ENCODE measurements at places on chromosomes 3 and 15.

DNA sequence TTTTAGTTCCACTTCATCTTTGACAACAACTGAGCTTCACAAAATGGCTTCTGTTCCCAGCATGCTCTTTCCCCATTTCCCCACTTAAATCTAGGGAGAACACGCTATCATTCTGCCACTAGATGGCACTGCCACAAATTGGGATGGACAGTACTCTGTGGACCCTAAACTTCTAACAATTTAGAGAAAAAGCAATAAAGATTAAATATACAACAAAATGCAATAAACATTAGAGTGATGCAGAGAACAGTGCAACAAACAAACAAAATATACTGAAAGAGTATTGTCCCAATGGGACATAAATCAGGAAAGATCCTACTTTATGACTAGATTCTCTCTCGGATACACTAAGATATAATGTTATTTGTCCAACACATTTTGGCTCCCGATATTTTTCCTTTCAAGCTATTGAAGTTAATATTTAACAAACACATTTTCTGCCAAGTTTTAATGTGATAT lies 169.7 kb upstream of the TMCO5A start:
- DNase-seq = no peak

DNA sequence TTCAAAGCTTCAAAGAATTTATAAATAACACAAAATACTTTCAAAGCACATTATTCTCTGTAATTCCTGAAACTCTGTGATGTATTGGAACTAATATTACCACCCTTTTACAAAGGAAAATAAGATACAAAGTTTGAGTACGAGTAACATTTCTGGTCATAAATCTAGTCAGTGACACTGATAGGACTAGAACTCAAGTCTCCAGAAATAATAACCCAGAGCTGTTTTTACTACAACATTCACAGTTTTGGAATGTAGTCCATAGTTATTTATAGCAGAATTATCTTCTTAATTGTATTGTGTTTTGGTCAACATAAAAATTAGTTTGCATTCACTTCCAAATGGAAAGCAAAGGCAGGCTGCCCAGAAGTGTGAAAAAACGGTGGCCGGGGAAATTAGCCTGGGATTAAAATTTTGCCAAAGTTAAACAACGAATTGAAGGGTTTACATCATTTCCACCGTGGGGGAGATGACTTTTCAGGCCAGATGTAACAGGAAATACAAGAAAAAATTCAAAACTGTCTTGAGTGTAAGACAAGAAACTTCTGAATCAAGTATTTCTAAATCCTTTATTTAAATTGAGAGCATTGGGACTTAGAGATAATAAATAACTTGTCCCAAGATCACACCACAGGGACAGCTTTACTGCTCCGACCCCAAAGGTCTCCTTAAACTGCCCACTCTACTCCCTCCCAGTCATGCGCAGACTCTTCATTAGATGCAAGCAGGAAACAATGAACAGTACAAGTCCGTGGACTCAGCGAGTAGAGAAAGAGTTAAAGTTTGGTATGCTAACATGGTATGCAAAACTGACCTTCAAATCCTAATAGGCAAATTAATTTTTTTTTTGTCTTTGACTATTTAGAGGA lies 74.3 kb upstream of the VGLL4 start:
- no peak for DNase-seq

DNA sequence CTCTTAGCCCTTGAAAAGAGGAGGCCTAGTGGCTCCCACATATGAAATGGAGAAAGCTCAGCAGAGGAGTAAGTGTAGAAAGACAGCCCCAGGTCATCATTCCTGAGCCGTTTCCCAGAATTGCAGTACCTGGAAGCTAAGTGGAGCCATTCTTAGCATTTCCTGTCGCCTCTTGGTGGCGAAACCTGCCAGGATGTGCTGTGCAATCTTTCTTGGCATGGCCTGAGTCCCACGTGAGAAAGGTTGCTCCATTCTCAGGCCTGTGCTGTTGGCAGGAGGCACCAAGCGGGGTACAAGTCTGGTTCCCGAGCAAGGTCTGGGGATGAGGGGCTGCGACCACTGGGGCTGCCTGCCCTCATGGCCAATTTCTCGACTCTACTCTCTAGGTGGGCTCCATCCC lies 207.2 kb upstream of the TPM1 start:
- no peak for DNase-seq

DNA sequence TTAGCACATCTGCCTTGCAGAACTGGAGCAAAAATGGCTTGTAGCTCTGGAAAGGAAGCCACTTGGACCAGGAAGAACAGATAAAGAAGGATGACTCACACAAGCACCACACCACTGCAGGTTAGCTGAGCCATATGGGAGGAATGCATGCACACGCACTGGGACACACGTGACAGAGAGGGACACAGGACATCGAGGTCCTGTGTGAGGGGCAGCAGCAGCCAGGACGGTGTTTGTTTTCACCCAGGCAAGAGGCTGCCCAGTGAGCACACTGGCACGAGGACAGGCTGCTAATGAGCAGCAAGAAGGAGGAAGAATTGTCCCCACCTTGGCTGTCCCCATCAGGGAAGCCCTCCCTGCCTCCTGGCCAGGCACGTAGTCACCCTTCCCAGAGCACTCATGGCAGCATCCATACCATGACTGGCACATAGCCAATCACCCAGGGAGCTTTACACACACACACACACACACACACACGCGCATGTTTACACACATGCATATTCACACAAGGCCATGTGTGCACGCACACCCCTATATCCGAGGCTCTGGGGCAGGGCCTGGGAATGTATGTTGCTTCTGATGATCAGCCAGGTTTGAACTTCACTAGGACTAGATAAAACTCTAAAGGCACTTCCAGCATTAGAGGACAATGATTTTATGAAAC lies 24.0 kb upstream of the SPTBN5 start:
- no peak for DNase-seq

DNA sequence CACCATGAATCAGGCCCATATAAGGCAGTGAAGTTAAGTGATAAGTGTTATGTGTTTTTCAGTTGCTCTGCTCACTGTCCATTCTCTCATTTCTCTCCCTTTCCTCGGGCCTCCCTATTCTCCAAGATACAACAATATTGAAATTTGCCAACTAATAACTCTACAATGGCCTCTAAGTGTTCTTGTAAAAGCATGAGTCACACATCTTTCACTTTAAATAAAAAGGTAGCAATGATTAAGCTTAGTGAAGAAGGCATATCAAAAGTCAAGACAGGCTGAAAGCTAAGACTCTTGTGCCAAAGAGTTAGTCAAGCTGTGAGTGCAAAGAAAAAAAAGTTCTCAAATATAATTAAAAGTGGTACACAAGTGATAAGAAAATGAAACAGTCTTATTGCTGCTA lies 675.4 kb downstream of the OTOL1 start:
- DNase-seq = no peak

DNA sequence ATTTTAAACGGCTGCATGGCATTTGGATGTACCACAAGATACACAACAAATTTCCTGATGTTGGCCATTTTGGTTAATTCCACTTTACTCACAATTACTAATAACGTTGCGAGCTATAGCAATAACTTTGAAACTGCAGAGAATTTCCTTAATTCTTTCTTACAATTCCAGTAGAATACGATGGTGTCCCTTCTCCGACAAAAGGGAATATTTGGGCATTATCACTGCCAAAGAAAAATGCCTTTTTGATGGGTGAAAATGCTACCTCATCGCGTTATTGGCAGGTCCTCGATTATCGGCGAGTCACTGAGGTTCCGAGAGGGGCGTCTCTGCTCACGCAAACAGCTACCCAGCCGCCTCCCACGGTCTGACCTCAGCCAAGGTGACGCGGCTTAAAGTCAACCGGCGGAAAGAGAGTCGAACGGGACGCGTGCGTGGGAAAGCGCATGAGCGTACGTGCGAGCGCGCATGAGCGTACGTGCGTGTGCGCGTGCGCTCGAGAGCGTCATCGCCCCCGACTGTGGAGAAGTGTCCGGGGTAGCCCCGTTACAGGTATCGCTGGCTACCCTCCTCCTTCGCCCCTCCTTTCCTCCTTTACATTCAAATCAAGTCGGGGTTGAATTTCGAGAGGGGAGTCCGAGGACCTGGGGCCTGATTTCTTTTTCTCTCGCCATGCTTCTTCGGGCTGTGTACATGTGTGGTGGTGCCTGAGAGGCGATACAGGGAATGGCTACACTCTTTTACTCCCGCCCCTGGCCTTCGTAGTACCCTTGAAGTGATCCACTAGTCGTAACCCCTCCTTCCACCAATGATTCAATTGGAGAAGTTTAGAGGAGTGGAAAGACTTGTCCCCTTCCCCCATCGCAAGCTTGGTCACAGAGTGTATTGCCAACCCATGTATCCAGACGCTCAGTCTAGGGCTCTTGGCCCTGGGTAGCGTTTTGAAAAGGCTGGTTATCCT lies at the start of gene OXSM:
TSS of gene OXSM (plus strand) at position 495 of the 961 bp plus-strand sequence. CDS start 931 bp downstream, outside the sequence.
- DNase-seq = peak; percentile 19

DNA sequence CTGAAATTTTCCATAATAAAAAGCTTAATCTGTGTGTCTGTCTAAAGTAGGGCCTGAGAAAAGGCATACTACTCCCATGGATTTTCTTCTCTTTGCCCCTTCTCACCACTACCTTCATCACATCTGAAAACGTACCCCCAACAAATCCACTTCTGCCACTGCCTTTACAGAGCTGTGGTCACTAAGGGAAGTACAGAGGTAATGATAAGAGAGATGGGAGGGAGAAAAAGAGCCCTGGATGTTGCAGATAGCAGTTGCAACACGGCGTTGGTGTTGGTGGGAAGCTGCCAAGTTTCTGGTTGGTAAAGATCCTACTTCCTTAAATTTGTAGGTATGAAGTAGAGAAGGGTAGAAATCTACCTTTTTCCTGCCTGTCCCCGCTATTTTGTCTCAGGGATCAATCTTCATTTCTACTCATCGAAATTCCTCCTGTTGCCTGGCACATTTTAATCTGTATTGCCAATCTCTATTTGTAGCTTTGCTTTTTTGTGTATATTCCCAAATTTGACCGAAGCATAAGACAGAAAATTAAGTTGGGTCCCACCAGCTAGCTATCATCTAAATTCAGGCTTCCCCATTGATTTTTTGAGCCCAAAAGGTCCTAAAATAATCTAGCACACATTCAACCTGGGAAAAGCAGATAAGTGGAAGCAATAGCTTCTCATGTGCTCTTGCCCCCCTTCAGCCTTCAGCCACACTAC lies 102.9 kb downstream of the TFDP2 start:
- DNase-seq = no peak
